ENCODE measurements at places on chromosomes 5 and 9. TPM values are rescaled to one million over a fixed set of nuclear protein-coding genes. Genes with fewer than 3 reads are reported as not detected.

The MORN5 gene
- total RNA-seq: not detected

The CDKN2B-AS1 gene
- total RNA-seq: 2.6 TPM

GRCh38 chr9:68778635-68779034, 73.6 kb downstream of the PIP5K1B start:
- no peak for DNase-seq

- DNase-seq: peak; percentile 64
These were observed 56.6 kb downstream of the ELAVL2 start for GRCh38 chr9:23769307-23769935.

The SNCB gene
- not detected for total RNA-seq

DNA sequence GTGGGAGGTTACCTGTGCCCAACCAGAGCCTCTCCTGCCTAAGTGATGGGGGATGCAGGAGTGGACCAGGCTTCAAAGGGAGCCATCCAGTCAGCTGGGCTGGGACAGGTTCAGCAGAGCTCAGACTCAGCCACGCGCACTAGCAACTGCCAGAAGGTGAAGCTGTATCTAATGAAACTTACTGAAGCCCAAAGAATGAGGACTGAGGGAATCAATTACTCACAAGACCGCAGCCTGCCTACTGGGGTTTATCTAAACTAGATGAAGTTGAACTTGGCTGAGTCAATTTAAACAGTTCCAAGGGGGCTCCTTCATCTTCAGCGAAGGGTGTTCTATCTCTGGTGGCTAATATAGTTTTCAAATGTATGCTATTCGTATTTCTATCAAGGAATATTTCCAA, 11.4 kb downstream of the HAND1 start:
- no peak for DNase-seq

The CCDC69 gene
- 0.03 TPM for total RNA-seq

The FST gene
- 7.3 TPM for total RNA-seq

Data from SJSA1 (cell line).